Eye (tissue), 1 donor: ENCODE measurements at places on chromosomes 1 and 21.

DNA sequence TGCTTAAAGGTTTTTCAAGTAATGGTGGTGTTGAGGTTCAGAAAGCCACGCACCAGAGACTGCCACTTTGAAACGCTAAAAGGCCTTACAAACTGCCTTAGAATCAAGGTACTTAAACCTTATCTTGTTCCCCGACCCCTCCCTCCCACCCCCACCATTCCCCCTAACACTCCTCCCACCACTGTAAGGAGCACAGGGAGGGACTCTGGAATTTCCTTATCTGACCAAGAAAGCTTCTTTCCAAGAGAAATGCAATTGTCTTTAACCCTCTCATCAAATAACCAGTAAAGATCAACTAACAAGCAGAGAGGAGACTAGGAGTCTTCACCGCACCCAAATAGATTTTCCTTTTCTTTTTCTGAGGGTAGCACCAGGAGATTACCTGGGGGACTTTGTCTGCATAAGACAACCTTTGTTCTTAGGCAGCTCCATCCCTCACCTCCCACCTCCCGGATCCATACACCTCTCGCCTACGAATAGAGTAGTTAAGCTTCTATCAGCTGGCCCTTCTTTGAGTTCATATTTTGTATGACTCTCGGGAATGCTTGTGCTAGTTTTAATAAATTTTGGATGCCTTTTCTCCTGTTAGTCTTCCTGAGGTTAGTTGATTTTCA lies 137.7 kb upstream of the ADGRL2 start:
- DNase-seq: no peak

DNA sequence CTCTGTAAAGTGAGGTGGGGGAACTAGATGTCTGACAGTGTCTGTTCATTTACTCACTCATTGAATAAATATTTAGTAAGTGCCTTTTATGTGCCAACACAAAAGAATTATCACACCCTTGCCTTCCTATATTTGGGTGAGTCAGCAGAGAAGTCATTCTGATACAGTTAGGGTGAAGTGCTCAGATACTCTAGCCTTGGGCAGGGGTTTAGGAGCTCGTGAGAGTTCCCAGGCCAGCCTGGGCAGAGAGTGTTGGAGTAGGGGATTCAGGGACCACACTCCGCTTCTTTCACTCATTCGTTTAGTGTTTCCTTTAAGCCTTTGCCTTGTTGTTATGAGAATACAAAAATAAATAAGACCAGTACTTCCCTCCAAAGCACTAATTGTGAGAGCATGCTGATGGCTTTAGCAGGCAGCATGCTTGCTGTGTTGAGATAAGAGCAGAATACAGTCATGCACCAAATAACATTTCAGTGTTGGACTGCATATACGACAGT lies 83.9 kb downstream of the DYRK1A start:
- DNase-seq: no peak

DNA sequence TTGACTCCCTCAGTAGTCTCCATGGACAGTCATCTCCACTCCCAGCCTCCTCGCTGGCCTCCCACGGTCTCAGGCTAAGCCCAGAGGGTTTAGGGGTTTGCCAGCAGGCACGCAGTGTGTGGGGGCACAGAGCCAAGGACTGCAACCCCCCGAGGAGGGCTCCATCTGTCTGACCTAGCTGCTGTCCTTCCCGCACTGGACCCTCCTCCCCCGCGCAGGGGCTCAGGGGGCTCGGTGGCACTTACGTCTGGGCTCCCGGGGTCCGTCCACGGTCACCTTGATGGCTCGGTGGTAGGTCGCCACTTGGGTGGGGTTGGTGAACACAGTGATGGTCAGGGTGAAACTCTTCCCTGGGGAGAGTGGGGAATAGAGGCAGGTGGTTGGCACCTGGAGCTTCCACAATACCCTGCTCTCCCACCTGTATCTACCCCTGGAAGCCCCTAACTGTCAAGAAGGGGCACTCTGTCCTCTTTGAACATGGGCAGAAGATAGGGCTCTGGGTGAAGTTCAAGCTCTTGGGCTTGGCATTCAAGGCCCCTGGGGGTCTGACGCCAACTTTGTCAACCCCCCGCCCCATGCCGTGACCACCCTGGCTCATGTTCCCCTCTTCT lies 11.0 kb downstream of the RUNX3 start:
- DNase-seq: no peak

GRCh38 chr21:28884481-28884880 lies 108.2 kb downstream of the LTN1 start:
- DNase-seq: no peak

DNA sequence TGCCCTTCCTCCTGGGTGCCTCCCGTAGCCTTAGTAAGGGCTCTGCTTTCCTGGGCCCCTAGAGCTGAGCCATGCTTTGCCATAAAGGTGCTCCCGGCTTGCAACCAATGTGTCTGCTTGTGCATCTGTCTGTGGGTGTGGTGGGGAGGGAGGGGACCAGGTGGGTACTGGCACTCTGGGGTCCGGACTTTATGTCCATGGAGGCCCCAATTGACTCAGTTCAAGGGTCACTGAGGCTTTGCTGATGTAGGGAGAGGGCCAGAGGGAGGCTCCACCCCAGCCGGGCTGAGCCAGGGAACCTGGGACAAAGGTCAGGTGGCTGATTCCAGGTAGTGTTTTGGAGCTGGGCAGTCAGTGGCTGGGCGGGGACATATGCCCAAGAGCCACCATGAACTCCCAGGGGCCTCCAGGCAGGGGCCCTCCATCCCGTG lies 15.0 kb downstream of the TNFRSF25 start:
- no peak for DNase-seq
